ENCODE measurements at places on chromosomes 11 and 22. TPM values are rescaled to one million over a fixed set of nuclear protein-coding genes. Genes with fewer than 3 reads are reported as not detected.

PHOX2A gene
- total RNA-seq, result not detected

CAPRIN1 gene
- 172 TPM for total RNA-seq

APOBEC3B gene
- 22.6 TPM for total RNA-seq

MAJIN gene
- total RNA-seq, result not detected

DEPDC7 gene
- total RNA-seq, result 39.6 TPM

OR8J1 gene
- total RNA-seq, result not detected

MICALL1 gene
- total RNA-seq, result 7.1 TPM

ARSA gene
- total RNA-seq, result 10.9 TPM

SCGB1A1 gene
- total RNA-seq, result not detected

KIF18A gene
- total RNA-seq, result 43.7 TPM

NCR3LG1 gene
- total RNA-seq, result 0.52 TPM

- DNase-seq, result no peak
Observed at GRCh38 chr11:121268581-121268980, 24.0 kb upstream of the SC5D start.

- no peak for DNase-seq
Observed at GRCh38 chr11:35546317-35546716, 20.9 kb upstream of the PAMR1 start.

DNA sequence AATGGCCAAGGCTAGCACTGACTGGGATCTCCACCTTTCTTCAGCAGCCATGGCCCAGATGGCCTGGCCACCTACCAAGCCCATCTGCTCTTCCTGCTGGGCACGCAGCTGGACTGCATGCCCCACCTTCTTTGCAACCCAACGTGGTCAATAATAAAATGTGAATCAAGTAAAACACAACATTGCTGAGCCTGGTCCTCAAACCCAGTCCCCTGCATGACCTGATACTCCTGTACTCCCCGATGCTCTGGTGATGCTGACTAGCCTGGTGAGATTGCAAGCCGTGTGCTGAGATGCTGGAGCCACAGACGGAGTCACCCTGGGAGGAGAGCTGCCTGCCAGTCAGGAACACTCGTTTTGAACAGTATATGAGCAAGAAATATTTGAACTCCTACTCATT is 34.0 kb downstream of the PARVG start:
- no peak for DNase-seq

DNA sequence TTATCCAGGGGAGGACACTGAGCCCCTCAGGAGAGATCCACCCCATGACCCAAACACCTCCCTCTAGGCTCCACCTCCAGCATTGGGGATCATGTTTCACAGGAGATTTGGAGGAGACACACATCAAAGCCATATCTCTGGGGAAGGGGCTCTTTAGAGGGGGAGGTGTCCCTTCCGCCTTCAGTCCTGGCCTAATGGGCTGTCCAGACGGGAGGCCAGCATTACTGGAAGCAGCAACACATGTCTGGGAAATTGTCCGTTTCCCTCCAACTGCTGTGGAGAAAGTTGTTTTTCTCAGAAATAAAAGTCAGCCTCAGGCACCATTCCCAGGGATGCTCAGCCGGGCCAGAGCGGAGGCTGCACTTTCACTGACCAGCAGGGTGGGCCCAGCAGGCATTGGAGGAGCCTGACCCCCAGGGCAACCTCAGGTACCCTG is 9.5 kb downstream of the CACNA1I start:
- no peak for DNase-seq

- DNase-seq, result peak; percentile 84
Observed at GRCh38 chr11:35614939-35615569, 3.2 kb upstream of the FJX1 start.

GRCh38 chr11:77202941-77203900 is 75.2 kb downstream of the MYO7A start:
- no peak for DNase-seq

DNA sequence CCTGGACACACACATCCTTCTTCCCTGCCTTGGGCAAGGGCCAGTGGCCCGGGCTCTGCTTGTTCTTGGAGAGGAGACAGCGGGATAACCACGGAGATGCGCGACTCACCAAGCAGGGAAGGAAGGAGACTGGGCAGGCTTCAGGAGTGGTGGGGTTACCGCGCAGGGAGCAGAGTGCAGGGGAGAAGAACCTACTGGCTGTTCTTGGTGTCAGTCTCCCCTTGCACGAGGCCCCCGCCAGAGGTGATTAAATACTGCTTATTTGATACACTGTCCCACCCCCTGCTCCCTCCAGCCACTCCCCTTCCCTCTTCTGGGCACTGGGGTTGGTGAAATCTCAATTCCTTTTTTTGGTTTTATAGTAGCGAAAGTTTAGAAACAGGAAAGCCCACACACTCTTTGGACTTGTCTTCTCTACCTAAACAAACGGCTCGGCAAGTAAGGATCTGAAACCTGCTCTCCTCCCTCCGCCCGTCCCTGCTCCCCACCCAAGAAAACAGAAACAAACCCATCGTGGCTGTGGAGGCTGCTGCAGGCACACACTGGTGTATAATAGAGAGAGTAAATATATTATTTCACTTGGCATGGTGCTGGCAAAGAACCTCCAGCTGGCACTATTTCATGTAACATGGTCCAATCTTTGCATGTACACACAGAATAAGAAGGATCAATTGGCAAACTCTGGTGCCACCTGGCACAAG is 10.8 kb downstream of the LARGE2 start:
- DNase-seq, result peak; percentile 66

DNA sequence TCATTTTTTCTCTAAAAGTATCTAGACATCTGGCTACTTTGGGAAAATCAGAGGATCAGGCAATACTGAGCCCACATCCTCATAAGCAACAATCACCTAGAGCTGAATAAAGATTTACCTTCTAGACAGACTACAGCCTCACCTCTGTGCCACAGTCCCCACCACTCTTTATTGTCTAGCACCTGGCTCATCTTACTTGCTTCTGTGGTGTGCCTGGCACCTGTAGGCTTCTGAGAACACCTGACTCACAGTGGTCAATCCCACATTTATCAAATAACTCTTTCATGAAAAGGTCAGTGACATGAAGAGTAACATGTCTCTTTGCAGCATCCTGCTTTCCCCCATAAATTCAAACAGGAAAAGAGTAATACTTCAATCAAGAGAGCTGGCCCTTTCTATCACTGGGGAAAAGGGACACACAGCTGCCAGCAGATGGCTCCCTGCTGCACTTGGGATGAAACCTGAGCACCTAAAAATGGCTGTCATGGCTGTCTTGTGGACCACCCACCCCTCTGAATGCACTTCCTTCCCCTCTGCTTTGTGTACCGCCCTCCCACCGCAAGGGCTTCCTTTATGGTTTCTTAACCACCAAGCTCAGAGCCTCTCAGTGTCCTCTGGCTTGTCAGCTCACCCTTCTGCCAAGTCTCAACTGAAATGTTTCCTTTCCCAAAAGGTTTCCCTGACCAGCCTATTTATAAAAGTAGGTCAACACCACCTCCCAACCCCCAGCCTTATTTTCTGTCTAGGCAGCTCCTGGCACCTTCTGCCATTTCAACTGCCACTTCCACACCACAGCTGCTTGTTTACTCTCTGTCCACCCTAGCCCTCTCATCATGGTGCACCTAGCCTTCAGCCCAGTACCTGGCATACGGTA is 9.3 kb downstream of the TFIP11 start:
- peak; percentile 19 for DNase-seq

GRCh38 chr11:113393501-113393985 is 6.0 kb downstream of the ANKK1 start:
- no peak for DNase-seq

DNA sequence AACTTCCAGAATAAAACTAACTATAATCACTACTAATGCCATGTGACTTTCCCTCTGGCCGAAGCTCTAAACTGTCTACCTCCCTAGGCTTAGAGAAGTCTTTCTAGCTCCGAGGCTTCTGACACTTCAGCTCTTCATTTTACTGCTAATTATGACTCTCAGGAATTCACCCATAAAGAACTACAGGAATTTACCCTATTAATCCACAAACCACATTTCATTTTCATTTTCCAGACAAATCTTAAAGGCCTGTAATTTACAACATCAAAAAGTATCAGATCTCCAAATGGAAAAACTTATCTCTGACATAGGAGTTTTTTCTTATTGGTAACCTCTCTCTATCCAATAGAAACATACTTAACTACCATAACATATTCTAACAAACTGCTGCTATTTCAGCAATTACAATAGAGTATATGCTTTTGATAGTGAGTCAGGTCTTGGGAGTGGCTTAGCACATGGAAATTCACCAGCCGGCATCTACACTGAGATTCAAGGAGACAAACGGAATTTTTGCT is 33.4 kb downstream of the MRTFA start:
- peak; percentile 73 for DNase-seq

DNA sequence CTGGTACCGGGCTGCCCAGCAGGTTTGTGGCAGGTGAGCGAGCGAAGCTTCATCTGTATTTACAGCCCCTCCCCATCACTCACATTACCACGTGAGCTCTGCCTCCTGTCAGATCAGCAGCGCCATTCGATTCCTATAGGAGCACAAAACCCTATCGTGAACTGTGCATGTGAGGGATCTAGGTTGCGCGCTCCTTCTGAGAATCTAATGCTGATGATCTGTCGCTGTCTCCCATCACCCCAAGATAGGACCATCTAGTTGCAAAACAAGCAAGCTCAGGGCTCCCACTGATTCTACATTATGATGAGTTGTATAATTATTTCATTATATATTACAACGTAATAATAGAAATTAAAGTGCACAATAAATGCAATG is 15.8 kb upstream of the VSIG10L2 start:
- no peak for DNase-seq

GRCh38 chr11:92941676-92942571 is 27.5 kb upstream of the MTNR1B start:
- peak; percentile 41 for DNase-seq

- no peak for DNase-seq
Observed at GRCh38 chr11:47137476-47137875, 39.2 kb downstream of the ARFGAP2 start.

DNA sequence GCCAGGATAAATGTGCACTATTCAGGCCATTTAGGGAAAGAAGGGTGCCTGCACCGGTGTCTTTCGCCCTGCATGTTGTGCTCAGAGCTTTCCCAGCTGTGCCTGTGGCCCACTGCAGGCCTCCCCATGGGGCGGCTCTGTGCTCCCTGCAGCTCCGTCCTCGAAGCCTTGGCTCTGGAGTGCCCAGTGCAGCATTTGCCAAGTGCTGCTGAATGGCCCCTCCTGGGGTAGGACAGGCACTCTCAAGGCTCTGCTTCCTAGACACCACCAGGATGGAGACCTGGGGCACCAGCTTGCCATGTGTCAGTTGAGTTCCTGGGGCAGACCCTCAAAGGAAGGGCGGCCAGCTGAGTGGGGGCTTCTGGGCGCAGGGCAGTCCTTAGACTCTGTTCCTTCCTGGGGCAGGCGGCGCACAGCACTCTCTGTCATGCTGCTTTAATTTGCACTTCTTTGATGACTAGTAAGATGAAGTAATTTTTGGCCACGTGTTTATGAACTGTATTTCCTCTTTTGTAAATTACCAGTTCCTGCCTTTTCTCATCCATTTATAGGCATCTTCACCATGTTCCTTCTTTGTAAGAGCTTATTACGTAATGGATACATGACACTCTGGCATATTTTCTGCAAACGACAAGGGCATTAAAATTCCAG is 32.1 kb upstream of the GNB1L start:
- DNase-seq, result peak; percentile 36

GRCh38 chr11:61841636-61842527 is 13.8 kb downstream of the FADS2 start:
- DNase-seq, result no peak

- peak; percentile 47 for DNase-seq
Observed at GRCh38 chr11:2975594-2975993, 16.5 kb downstream of the NAP1L4 start.

DNA sequence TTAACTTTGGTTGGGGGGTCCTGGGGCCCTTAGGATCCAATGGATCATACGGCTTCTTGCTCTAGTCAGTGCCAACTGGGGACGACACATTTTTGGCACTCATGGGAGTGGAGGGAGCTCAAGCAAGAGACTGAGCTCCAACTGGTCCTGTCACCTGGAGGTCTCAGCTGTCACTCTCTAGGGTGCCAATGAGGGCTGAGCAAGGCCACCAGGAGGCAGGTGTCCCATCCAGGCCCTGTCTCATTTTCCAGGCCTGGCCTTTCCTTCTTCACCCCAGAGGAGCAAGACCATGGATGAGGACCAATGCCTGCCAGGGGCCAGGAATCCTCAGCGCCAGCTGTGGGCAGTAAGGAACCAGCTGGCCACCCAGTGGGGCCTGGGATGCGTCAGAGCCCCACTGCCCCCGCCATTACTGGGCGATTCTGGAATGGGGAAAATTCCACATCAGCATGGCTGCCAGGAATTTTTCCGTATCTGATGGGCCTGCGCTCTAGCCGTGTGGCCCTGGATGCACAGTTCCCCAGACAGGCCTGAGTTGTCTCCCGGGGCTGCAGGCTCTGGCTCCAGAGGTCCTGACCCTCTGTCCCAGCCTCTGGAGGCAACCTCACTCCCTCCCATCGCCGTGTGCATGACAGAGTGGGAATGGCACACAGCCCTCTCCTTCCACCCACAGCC is 669 bp upstream of the GAL3ST1 start:
- peak; percentile 22 for DNase-seq

DNA sequence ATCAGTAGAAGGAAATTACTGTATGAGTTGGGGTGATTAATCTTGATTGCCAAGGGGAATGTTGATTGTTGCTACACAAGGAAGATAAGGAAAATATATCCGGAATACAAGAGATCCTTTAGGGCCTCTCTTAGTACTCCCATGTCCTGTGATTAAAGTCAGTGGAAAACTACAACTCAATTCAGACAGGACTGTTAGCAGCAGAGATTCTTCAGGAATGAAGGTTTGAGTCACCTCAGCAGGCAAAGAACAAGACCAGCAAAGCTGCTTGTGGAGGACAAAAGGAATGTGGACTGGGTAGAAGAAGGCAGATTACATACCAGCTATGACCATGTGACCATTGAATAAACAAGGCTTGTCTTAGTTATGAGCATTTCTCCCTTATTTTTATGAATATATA is 478.2 kb downstream of the BUD13 start:
- peak; percentile 21 for DNase-seq

- no peak for DNase-seq
Observed at GRCh38 chr11:19558189-19558986, 154.2 kb upstream of the NAV2 start.

DNA sequence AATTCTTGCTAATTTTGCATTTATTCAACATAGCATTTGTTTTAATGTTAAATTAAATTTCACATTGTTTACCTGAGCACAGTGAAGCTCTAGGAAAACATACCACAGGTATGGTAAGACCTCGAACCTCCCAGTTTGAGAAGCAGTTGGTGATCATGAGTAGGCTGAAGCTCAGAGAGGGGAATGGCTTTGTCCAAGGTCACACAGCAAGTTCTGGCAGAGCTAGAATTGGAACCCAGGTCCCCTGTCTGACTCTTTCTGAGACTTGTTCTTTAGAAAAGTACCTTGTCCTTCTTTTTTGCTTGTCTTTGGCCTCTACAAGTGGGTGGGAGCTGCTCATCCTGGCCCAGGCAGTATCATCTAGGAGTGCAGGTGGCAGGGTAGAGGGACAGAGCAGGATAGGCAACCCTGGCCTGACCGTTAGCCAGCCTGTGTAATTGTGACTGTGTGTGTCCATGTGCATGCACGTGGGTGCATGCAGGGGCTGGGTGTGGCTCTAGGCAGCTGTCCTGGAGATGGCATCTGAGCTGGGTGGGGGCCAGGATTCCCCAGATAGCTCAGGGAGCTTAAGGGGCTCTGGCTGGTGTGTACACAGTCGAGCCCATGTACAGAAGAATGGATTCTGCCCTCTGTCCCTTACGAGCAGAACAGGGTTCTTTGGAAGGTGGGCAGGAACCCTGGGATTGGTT is 21.6 kb downstream of the PHLDB1 start:
- DNase-seq, result no peak
